Right kidney (tissue), 9 donors: ENCODE measurements at places on chromosomes 5 and 9.

GRCh38 chr9:99160173-99160572 lies 55.3 kb downstream of the TGFBR1 start:
- no peak for DNase-seq

- DNase-seq = peak; percentile 66
Measured at GRCh38 chr5:93583768-93584595, 960 bp downstream of the NR2F1 start.

DNA sequence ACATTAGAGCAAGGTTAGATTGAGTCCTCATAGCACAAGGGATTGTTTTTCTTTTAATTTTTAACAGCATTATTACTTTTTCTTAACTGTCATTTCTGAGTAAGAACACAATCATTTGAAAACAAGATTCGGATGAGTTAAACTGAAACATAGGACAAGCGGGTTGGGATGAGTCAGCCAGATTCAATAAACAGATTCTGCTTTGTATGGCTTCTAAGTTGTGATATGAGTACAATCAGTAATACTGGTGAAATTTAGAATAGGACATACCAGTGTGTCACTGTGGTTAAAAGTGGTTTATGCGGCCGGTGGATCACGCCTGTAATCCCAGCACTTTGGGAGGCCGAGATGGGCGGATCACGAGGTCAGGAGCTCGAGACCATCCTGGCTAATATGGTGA lies 364.3 kb upstream of the CDH10 start:
- DNase-seq = no peak

DNA sequence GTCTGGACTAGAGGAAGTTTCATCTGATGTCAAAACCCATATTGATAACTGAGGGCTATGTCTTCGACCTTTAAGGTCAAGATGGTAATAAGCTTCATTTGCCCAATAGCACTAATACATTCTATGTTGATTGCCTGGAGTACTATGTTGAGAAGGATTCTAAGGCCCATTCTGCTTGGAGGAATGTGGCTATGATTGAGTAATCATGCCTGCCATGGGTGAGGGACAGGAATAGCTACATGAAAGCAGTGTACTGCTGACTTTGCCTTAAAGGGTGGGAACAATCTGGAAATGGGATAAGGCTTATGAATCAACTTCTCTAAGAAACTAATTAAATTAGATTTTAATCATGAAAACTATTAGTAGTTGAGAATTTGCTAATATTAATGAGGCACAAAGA lies 13.6 kb downstream of the NNT start:
- DNase-seq = no peak

GRCh38 chr5:40360685-40361084 lies 319.0 kb upstream of the PTGER4 start:
- DNase-seq = no peak

DNA sequence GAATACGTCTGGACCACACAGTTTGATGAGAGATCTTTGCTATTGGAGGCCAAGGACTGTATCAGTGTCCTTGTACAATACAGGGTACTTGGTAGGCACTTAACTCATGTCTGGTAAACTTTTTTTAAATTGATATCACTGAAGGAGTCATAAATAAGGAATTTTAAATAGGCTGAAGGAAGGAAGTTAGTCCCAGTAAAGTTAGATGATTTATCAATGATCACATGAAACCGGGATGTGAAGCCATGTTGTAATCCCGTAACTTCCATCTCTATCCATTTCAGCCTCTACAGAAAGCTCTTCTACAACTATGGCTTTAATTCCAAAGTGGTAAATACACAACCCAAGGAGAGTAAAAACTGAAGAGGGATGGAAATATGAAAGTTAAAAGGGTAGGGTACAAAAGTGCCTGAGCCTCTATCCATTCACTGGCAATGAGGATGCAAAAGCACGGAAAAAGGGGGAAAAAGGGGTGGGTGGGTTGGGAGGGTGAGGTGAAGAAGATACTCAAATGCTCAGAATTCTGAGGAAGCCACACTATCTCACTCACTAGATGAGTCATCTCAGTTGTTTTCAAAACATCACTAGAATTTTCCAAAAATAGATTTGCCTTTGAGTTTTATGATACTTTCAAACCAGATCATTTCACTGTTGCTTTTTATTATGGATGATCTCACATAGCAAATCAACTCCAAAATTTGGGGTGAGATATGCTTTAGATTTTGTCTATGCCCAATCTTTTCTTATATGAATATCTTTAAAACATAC lies 1053.5 kb downstream of the NR2F1-AS1 start:
- no peak for DNase-seq
